Left colon (tissue), 2 donors: ENCODE measurements at places on chromosomes 4 and X.

- DNase-seq: no peak
Measured at GRCh38 chr4:168930413-168931196, 79.5 kb downstream of the CBR4 start.

DNA sequence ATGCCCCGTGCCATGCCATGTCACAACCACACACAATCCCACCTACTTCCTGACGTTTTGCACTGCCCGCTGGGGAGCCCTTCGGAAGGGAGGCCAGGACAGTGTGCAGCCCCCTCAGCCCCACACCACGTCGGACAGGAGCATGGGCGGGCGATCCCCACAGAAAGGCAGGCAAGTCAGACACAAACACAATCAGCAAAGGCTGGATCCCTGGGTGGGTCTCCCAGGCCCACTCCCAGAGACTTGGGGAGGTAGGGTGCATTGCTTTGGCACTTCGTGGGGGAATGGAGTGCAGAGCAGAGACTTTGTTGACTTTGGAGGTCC, 14.1 kb downstream of the LETM1 start:
- no peak for DNase-seq

- DNase-seq: no peak
Measured at GRCh38 chr4:174554231-174554728, 32.0 kb upstream of the HPGD start.

DNA sequence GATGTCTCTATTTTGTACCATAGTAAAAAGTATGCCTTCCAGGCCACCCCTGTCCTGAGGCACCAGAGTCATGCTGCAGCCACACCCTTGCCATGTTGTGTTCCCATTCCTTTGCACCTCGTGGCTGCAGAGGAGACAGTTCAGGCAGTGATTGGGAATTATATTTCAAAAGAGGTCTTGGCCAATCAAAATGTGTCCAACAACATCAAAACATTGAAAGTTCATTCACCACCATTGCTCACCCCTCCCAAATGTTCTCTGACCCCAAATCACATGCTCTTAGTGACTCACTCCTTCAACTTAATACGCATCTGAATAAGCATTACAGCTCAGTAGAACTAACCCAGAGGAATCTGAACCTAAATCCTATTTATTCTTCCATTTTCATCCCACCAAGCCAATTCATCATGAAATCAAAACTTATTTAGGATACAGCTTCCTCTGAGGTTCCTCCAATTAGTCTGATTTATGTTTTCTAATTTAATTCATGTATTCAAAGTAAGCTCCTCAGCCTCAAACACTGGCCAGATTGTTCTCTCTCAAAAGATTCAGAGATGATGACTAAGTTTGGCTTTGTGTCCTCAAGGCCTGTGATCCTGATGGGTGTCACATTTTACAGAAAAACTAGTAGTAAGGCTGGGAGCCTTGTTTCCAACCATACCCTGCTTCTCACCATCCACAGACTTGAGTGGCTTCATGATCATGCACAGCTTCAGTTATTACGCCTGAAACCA, 323.2 kb upstream of the INTU start:
- no peak for DNase-seq

DNA sequence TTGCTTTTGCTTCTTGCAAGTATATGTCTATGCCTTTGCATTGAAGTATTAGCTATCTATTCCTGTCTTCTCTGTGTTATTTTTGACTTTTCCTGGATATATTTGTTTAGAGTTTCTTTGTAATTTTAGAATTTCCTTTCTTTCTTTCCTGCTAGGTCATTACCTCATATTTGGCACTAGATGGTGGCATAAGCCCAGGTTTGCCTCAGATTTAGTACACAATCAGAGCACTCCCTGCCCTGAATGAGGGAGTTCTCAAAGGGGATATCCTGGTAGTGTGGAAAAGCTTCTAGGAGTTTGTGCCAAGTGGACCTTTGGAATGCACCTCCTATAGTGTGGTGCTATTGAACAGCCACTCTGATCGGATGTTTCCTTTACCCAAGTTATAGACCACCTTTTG, 181.6 kb downstream of the UGT8 start:
- no peak for DNase-seq

DNA sequence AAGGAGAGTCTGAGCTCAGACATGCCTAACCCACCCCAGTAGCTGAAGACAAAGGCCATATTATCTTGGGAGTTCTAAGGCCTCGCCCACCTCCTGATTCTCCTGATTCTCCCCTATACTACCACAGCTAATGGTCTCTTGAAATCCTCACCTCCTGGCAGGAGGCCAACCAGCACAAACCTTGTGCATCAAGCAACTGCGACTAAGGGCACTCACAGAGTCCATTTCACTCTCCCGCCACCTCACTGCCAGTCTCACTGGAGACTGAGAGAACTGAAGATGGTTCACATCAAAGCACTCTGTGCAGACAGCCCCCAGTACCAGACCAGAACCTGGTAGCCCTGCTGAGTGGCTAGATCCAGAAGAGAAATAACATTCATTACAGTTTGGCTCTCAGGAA, 102.1 kb upstream of the KLF8 start:
- no peak for DNase-seq

DNA sequence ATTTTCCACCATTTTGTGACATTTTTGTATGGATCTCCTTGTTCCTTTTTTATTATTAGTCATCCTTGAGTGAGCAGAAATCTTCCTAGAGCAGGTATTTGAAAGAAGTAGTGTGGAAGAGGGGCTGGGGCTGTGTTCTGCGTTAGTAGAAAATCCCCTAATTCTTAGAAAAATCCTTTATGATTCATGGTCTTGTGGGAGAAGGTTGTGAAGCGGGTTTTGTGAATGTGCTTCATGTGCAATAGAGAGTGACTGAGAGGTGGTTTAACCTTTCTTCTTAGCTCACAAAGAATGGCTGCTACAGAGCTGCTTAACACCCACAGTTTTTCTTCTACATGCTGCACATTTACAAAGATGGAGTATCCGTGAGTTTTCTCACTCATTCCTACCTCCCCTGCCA, 220.5 kb downstream of the IDS start:
- no peak for DNase-seq

- no peak for DNase-seq
Measured at GRCh38 chr4:8153441-8153840, 5.2 kb downstream of the ABLIM2 start.

- DNase-seq: no peak
Measured at GRCh38 chrX:95903490-95903889, 781.2 kb upstream of the DIAPH2 start.

DNA sequence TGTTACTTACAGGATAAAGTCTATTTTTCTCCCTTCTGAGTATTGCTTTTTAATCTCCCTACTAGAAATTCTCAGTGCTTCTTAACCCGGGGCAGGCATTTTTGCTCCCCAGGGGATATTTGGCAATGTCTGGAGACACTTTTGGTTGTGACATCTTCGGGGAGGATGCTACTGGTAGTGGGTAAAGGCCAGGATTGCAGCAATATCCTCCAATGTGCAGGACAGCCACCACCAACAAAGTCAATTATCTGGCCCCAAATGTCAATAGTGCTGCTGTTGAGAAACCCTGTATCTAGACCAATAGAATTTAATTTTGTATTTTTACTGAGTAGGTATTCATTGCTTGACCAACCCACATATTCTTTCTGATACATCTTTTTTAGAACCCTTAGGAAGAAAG, 669.5 kb upstream of the MAGEB2 start:
- DNase-seq: no peak

DNA sequence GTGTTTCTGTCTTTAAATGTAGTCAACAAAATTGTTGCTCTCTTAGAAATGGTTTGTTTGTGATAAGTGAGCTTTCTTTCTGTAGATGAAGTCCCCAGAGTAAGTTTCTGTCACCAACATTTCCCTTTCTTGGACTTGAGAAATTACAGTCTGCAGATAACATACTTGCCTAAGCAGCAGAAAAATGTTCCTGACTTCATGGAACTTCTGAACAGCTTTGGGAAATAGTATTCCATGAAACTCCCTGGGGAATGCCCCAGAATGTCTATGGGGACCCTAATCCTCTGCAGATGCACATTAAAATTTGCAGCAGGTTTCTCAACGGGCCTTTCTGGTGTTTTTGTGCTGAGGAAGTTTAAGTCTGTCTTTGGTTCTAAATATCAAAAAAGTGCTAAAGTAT, 38.6 kb upstream of the NEIL3 start:
- no peak for DNase-seq

DNA sequence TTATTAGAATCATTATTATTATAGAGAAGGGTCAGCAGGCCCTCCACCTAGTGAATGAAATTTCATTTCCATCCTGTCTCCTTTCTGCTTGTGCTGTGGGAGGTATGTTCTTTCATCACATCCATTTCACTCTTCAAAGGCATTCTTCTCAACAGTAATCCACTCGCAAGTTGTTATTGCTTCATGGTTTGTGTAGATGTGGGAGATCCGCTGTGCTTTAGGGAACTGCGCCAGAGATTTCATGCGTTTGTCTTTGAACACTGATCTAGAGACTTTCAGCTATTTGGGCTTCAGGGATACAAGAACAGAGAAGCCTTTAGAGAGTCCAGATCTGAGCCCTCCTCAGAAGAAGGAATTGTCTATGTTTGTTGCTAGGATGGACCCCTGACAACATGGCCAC, 53.5 kb upstream of the PUDP start:
- DNase-seq: no peak

- no peak for DNase-seq
Measured at GRCh38 chrX:140744085-140744484, 34.5 kb downstream of the LINC00632 start.

GRCh38 chr4:129138810-129139496, 43.0 kb downstream of the C4orf33 start:
- no peak for DNase-seq

- DNase-seq: no peak
Measured at GRCh38 chr4:154622598-154622997, 10.1 kb upstream of the FGG start.
